ENCODE measurements at places on chromosomes 3 and 15. TPM values are rescaled to one million over a fixed set of nuclear protein-coding genes. Genes with fewer than 3 reads are reported as not detected.

The MED12L gene
- 0.23 TPM for total RNA-seq

The EXD1 gene
- not detected for total RNA-seq

The KLHL25 gene
- 6.0 TPM for total RNA-seq

The DNAJA4 gene
- total RNA-seq, result not detected

The PARL gene
- 64.6 TPM for total RNA-seq

The MEIS2 gene
- total RNA-seq, result 8.6 TPM

The HIGD2B gene
- total RNA-seq, result not detected

The TMEM158 gene
- 15.2 TPM for total RNA-seq

The FETUB gene
- 0.10 TPM for total RNA-seq

The XCR1 gene
- total RNA-seq, result not detected

The TM6SF1 gene
- total RNA-seq, result not detected

The CYP8B1 gene
- total RNA-seq, result not detected

The C3orf62 gene
- total RNA-seq, result 2.1 TPM

The HTR3E gene
- not detected for total RNA-seq

The GRIP2 gene
- 2.0 TPM for total RNA-seq

The PARP9 gene
- 5.1 TPM for total RNA-seq

The RRP9 gene
- total RNA-seq, result 45.0 TPM

The ALS2CL gene
- 10.5 TPM for total RNA-seq

The IL17RC gene
- 34.2 TPM for total RNA-seq

The KLF15 gene
- 0.56 TPM for total RNA-seq

The ACTC1 gene
- total RNA-seq, result 0.20 TPM

The CALML4 gene
- total RNA-seq, result 11.1 TPM

The ITPKA gene
- total RNA-seq, result 5.1 TPM

The SLC4A7 gene
- 16.1 TPM for total RNA-seq

The ATP10A gene
- total RNA-seq, result 9.2 TPM

The CIB1 gene
- 206 TPM for total RNA-seq

The GHRL gene
- not detected for total RNA-seq

The ZNF35 gene
- 7.1 TPM for total RNA-seq

The DUOX1 gene
- total RNA-seq, result not detected

The TMEM266 gene
- total RNA-seq, result 0.14 TPM
